ENCODE measurements at places on chromosomes 2 and 18. TPM values are rescaled to one million over a fixed set of nuclear protein-coding genes. Genes with fewer than 3 reads are reported as not detected.

- no peak for DNase-seq
Observed at GRCh38 chr2:26172189-26172870, 558 bp upstream of the GAREM2 start.

The CD8B gene
- not detected for total RNA-seq

The FEV gene
- total RNA-seq = not detected

DNA sequence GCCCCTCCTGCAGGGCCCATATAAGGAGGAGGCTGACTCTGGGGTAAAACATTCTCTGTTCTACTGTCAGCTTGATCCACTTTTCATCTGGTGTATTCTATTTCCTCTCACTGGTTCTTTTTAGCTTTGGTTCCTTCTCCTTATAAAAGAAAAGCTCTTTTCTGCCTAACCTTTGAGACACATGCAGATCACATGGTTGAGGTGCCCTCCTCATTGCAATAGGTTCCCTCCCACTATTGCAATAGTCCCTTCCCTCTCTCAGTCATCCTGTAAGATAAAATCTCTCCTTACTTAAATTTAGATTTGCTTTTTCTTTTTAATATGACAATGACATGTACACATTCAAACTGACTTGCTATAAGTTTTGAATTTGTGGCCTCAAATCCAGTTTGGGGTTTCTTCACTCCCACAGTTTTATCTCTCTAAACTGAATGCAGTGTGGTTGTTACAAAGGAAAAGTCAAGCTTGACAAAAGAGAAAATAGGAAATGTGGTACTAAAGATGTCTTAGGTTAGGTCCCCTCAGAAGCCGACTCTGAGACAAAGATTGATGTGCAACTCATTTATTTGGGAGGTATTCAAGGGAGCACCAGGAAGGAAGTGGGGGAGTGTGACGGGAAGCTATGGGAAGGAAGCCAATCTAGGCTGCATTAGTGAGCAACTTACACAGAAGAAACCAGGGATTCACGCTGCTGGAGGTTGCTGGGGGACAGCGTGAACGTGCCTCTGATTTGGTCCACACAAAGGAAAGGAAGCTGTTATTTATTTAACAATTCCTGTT, 127.6 kb upstream of the LINC00305 start:
- DNase-seq = no peak

Data from PC-9 (cell line).